ENCODE measurements at places on chromosomes 16 and 17.

- DNase-seq = no peak
Observed at GRCh38 chr16:85222155-85222863, 110.0 kb upstream of the CIBAR2 start.

DNA sequence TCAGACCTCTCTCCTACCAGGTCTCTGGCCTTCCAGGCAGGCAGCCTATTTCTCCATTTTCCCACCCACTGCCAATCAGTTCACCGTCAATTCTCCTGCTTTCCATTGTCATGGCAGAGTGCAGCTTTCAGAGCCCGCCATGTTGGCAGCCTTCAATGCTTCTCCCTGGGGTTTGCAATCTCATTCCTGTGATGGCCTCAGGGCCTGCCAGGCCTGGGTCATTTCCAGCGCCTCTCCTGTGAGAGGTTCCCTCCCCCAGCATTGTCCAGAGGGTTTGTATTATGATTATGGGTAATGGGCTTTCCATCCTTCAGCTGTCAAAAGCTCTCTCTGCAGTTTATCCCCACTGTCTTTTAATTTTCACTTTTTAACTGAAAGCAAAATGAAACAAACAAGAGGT is 716.6 kb upstream of the CDH8 start:
- DNase-seq = no peak

DNA sequence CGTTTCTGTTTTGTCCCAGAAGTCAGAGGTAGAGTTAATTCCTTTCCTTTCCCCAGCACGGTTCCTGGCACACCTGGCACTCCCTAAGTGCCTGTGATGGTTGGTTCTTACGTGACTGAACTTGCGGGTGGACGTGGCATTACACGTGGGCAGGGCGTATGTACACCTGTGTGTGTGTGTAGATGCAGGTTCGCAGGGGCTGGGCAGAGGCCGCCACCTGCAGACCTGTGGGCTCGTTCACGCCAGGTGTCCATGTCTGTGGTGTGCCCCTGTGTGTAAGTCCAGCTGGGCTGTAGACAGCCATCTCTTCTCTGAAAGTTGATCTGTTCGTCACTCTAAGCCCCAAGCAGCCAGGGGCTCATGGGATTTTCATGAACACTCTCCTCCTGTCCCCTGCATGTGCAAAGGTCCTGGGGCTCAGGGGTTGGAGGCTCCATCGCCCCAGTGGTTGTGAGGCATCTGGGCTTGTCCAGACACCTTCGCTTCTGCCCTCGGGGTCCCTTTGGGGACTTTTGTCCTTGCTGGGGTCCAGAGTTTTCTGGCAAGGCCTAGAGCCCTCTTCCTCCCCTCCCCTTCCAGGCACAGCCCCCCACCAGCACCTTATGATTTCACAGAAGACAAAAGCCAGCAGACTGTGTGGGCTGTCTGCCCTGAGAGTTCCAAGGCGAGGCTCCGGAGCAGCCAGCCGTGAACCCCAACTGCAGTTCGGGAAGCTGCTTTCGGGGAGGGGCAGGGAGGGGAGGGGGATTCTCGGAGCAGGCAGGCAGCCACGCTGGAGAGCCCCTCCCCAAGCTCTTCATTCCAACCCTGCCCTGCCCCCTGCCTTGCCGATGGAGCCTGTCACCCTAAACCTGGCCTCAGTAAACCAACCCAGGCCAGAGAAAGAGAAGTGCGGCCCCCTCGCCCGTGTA is 5.4 kb upstream of the FSCN2 start:
- no peak for DNase-seq

- no peak for DNase-seq
Observed at GRCh38 chr16:23342083-23342640, 40.1 kb downstream of the SCNN1B start.

Data from activated naive CD4-positive, alpha-beta T cell treated with anti-CD3 and anti-CD28 coated beads, Interleukin-2, amount 50 U/mL, for 16 hours (primary cell).